ENCODE measurements at places on chromosomes 11 and 22.

DNA sequence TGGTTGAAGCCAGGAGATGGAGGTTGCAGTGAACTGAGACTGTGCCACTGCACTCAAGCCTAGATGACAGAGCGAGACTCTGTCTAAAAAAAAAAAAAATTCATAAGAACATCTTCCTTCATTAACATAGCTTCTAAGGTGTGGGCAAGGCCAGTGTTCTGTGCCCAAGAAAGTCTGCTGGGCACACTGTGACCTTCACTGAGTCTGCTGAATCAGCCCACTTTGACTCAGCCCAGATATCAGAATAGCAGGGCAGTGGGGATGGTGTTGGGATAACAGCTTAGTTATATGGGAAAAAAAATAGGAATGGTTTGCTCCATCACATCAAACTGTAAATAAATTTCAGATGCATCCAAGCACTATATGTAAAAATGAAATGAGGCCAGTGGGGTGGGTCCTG is 32.4 kb upstream of the XBP1 start:
- DNase-seq, result no peak

DNA sequence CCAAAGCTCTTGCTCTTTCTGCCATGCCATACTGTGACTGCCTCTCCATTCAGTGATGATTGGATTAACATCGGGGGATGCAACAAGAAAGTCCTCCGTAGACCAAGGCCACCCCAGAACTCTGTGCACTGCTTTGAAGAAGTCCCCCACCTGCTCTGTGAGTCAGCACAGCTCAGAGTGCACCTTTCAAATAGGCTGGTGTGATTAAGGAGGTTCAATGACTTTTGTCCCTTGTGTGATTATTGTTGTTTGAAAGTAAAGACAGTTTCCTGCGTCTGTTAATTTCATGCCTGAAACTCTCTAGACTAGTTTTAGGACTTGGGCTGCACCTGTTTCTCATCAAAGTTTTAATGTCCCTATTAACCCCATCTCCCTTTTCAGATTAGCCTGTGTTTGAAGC is 33.0 kb upstream of the DBX1 start:
- DNase-seq, result no peak

- no peak for DNase-seq
Observed at GRCh38 chr11:22807391-22807790, 22.2 kb downstream of the SVIP start.

DNA sequence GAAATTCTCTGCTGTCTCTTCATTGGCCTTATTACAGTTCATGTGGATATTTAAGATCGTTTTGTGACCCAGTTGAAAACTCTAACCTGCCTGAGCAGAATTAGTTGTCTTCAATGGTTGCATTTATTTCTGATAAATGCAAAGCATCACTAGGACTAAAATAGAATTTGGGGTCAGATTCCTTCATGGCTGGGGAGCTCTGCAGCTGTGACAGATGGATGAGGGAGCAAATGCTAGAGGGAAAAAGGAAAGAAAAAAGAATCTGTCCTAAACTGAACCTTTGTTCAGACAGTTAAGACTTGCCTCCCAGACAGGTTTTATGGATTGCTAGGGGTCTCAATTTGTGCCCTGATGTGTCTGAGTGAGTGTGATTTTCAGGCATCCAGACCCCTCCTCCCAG is 113.0 kb downstream of the SYT9 start:
- no peak for DNase-seq

DNA sequence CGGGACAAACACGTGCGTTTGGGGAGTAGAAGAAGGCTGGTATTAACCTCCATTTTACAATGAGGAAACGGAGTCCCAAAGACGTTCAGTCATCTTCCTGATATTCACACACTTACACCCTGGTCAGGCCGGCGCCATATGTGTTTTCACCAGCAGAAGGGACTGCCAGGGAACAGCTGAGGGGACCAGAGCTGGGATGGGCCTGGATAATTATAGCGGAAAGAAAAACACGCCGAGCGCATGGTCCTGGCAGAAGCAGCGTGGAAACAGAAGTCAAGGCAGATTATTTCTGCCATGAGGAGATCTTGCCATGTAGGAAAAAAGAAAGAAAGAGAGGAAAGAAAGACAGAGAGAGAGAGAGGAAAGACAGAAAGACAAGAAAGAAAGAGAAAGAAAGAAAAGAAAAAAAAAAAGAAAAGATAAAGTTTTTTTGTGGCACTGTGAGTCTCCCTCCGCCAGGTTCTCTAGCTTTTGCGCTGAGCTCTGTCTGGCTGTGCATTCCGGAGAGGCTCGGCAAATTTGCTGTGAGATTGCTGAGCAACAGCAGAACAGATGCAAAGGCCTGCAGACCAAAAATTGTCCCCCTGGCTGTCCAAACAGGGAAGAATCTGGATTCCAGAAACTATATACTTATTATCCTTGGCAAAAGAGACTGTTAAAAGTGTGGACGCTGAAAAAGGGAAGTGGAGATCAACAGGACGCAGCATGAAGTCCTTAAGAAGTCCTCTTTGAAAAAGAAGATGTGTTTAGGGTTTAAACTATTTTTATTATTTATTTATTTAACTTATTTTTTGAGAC is 1.3 kb upstream of the UCP2 start:
- DNase-seq, result no peak

DNA sequence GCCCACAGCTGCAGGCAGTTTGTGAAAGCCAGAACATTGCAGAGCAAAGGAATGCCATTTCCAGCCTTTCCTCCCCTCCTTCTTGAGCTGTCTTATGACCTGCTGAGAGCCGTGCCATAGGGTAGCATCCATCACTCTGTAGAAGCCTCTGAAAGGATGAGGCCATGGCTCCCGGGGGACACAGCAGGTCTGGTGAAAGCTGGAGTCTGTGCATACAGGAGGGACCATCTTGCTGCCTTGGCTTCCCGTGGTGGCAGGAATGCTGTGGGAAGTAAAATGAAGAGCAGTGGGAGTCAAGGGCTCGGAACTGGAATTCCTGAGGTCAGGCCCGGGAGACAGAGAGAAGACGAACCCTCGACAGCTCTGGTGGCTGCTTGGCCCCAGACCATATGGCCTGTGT is 30.9 kb downstream of the ANO1 start:
- DNase-seq, result no peak

- DNase-seq, result no peak
Observed at GRCh38 chr22:27149921-27150543, 492.6 kb downstream of the MIAT start.

GRCh38 chr11:10900681-10901415 is 43.0 kb upstream of the ZBED5 start:
- no peak for DNase-seq

- no peak for DNase-seq
Observed at GRCh38 chr22:38925571-38926041, 31.8 kb upstream of the APOBEC3A start.

- no peak for DNase-seq
Observed at GRCh38 chr11:101470881-101471520, 112.8 kb downstream of the TRPC6 start.

DNA sequence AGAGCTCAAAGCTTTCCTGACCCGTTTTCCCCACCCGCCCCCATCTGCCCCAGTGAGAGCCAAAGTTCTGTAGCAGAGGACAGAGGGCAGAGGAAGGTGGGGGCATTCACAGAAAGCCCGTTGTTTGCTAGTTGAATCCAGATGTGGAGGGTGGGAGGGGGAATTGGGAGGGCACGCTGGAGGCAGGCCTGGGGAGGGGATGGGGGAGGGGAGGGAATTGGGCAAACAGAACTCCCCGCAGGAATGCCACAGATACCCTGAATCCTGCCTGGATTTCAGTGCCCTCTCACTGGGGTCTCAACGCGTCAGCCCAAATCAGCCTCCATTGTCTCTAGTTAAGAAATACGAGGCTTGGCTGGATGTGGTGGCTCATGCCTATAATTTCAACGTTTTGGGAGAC is 12.9 kb upstream of the OAF start:
- no peak for DNase-seq

- no peak for DNase-seq
Observed at GRCh38 chr11:46234311-46234710, 43.2 kb upstream of the CREB3L1 start.

GRCh38 chr11:64130618-64131017 is 35.3 kb downstream of the MACROD1 start:
- no peak for DNase-seq

DNA sequence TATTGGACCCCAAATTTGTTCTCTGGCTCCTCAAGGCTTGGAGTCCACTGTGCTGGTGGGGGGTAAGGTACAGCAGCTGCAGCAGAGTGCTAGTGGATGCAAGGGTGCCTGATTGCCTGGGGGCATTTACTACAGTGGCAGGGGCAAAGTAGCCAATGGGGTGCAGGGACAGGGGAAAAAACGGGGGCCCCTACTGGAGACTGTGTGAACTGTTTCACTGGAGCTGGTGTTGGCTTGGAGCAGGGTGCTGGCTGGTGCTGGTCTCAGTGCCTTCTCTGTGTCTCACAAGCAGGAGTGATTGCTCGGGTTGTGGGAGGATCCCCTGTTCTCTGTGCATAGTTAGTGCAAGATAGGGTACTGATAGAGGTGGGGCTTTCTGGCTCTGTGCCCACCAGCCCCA is 935.9 kb downstream of the JRKL start:
- no peak for DNase-seq

- DNase-seq, result no peak
Observed at GRCh38 chr11:122747351-122747781, 90.9 kb upstream of the CRTAM start.

- DNase-seq, result no peak
Observed at GRCh38 chr22:32552521-32552920, 77.9 kb downstream of the FBXO7 start.

GRCh38 chr11:85918910-85919794 is 64.0 kb downstream of the CCDC83 start:
- DNase-seq, result peak; percentile 9

DNA sequence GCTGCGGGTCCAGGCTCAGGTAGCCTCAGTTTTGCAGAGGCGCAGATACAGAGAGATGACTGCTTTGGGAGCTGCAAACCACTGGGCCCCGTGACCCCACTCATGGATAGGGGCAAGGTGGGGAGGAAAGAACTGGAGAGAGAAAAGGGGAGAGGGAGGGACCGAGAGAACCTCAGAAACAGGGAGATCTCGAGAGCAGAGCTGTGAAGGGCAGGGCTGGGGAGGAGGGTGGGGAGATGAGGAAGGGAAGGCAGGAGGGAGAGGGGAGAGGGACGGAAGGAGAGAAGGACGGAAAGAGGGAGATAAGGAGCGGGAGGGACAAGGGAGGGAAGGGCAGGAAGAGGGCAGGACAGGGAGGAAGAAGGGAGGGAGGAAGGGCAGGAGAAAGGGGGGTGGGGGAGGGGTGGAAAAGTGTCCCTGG is 46.3 kb downstream of the IGLL1 start:
- no peak for DNase-seq

DNA sequence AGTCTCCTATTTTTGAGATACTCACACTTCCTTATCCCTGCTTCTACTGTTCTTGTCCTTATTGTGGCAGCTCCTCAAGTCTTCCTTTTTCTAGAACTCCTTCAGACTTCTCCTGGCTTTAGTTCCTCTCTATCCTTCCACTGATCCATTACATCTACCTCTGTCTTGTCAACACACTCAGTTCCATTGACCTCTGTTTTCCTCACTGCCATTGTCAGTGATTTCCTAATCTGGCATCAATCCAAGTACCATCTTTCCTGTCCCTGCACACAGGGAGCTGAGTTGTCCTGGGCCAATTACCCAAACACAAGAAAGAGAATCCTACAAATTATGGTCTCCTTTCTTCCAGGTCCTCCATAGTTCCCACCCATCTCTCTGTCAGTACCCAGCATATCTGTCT is 27.9 kb upstream of the RIC3 start:
- no peak for DNase-seq

- DNase-seq, result no peak
Observed at GRCh38 chr22:37088108-37088605, 21.4 kb downstream of the TMPRSS6 start.

- DNase-seq, result no peak
Observed at GRCh38 chr11:83702796-83703195, 416.6 kb upstream of the CCDC90B start.

GRCh38 chr11:86120807-86121206 is 51.9 kb upstream of the PICALM start:
- DNase-seq, result no peak

GRCh38 chr22:45103756-45104155 is 60.0 kb upstream of the NUP50 start:
- DNase-seq, result no peak

DNA sequence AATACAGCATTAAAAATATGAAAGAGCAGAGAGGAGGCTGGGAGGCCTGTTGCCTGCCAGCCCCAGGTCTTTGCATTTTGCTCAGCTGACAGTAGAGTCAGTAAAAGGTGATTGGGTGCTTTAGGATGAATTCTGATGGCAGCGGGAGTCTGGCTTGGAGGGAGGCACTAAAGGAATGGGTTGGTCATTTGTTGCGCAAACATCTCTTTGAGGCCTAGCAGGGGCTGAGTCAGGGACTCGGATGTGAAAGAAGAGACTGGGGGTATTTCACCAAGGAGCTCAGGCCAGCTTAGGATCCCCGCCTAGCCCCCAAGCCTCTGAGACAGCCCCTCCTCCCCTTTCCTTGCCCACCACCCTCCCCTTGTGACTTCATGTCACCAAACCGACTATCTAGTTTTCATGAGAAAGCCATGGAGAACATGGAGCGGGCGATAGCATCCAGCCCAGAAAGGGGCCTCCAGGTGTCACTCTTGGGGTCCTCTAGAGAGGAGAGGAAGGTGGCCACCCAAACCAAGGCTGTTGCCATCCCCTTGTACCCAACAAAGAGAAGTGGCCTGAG is 9.7 kb downstream of the DGKZ start:
- no peak for DNase-seq

DNA sequence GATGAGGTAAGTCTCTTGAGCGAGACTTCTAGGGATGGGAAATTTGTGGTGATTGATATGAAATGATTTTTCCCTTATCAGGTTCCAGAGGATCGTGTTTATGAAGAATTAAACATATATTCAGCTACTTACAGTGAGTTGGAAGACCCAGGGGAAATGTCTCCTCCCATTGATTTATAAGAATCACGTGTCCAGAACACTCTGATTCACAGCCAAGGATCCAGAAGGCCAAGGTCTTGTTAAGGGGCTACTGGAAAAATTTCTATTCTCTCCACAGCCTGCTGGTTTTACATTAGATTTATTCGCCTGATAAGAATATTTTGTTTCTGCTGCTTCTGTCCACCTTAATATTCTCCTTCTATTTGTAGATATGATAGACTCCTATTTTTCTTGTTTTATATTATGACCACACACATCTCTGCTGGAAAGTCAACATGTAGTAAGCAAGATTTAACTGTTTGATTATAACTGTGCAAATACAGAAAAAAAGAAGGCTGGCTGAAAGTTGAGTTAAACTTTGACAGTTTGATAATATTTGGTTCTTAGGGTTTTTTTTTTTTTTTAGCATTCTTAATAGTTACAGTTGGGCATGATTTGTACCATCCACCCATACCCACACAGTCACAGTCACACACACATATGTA is 7.1 kb downstream of the MS4A2 start:
- DNase-seq, result no peak

GRCh38 chr11:131867457-131868257 is 497.2 kb downstream of the NTM start:
- peak; percentile 74 for DNase-seq

GRCh38 chr11:82732734-82733443 is 775 bp downstream of the FAM181B start:
- no peak for DNase-seq

Measured in COLO829 (cell line).